Activated CD4-positive, alpha-beta T cell treated with anti-CD3 and anti-CD28 coated beads, Interleukin-2, amount 10 ng/mL, durations not matched to agents 24 days and 14 days (primary cell): ENCODE measurements at places on chromosomes 2 and 18. TPM values are rescaled to one million over a fixed set of nuclear protein-coding genes. Genes with fewer than 3 reads are reported as not detected.

CYS1 gene
- total RNA-seq = 0.24 and 0.63 TPM in 2 replicates

DNA sequence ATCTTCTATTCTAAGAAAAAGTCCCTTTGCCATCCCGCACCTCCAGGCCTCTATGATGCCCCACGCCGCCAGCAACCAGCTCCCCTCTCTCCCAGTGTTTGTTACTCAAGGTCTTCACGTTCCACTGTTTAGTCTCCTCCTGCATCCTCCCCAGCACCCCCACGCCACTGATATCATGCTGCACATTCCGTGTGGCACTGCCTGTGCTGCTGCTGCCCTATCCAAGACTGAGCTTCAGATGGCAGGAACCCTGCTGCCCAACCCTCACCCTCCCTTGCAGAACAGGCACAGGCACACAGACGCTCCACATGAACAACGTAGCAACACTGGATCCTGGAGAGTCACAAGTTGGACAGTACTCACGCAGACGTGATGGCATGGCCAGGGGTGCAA is 35.3 kb downstream of the MYO5B start:
- H3K36me3 ChIP-seq = no peaks in the 10 kb centered on the region
- no peak overlapping the region for H3K27ac ChIP-seq
- H3K4me1 ChIP-seq = no peaks in the 10 kb centered on the region
- peaks cover 17% of the 10 kb centered on the region for H3K27me3 ChIP-seq

GRCh38 chr2:233047206-233047605 is 12.9 kb upstream of the INPP5D start:
- no peak overlapping the region for H3K4me3 ChIP-seq
- no peak overlapping the region for H3K27ac ChIP-seq
- peaks cover 25% of the 10 kb centered on the region for H3K27me3 ChIP-seq
- H3K4me1 ChIP-seq = no peaks in the 10 kb centered on the region
- no peaks in the 10 kb centered on the region for H3K36me3 ChIP-seq

WDPCP gene
- 6.0 and 8.9 TPM in 2 replicates for total RNA-seq

BUB1 gene
- total RNA-seq = 58.4 and 61.7 TPM in 2 replicates

DNA sequence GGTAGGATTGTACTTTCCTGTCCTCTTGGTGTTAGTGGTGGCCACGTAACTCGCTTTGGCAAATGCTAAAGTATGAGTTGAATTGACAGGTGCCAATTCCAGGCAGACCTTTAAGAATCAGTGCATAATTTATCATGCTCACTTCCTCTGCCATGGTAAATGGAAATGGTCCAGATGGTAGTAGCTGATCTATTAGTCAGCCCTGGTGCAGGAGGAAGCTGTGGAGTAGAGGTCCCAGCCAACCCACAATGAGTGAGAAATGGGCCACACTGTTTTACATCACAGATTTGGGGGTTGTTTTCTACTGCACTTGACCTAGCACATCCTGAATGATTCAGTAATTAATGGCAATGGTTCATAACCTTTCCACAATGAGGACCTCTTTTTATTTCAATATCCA is 104.4 kb downstream of the RGPD3 start:
- DNase-seq = no peak
- no peaks in the 10 kb centered on the region for H3K4me1 ChIP-seq
- no peaks in the 10 kb centered on the region for H3K36me3 ChIP-seq
- peaks cover 13% of the 10 kb centered on the region for H3K27me3 ChIP-seq
- no peak overlapping the region for H3K27ac ChIP-seq
- no peak overlapping the region for H3K4me3 ChIP-seq

VAMP5 gene
- 33.1 and 37.9 TPM in 2 replicates for total RNA-seq

DNA sequence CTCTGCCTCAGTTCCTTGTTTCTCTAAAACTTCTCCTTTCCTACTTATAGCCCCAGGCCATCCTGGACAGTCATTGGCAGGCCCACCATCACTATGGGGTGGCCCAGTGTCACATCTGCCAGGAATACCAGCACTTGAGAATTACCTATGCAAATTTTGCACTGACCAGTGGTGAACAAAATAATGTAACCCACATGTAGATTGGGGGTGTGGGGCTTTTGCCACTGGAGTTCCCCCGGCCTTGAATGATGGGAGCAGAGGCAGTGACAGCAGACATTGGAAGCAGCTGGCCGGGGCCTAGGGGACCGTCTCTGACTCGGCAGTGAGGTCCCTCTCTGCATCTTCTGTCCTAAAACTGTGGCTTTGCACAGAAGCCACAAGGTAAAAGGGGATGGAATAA is 24.9 kb upstream of the DNMT3A start:
- no peak overlapping the region for H3K4me3 ChIP-seq
- H3K27ac ChIP-seq = no peak overlapping the region
- H3K4me1 ChIP-seq = peaks cover 21% of the 10 kb centered on the region
- H3K36me3 ChIP-seq = no peaks in the 10 kb centered on the region

BOLL gene
- total RNA-seq = not detected in 2 replicates

ZNF892 gene
- 4.7 and 5.5 TPM in 2 replicates for total RNA-seq

REG3G gene
- total RNA-seq = not detected in 2 replicates

GRCh38 chr18:2997429-2997828 is 15.5 kb downstream of the LPIN2 start:
- peaks cover 45% of the 10 kb centered on the region for H3K36me3 ChIP-seq
- H3K4me1 ChIP-seq = peaks cover 75% of the 10 kb centered on the region
- no peak for DNase-seq
- no peaks in the 10 kb centered on the region for H3K27me3 ChIP-seq
- peak overlapping the region; percentile 76 for H3K4me3 ChIP-seq

DNA sequence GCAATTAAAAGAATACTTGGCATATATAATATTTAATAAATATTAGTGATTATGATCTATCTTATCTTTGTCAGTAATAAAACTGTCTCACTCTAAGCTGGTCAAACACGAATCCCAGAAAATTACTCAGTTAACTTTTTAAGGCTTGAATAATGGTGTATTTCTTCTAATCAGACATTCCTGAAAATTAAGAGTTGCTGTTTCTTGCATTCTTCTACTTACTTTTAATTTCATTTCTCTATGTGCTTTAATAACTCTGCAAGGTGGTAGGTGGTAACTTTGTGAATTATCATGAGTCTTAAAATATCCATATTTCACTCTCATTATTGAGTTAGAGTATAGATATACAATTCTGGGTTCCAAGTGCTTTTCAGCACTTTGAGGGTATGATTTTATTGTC is 3.1 kb upstream of the SERPINB10 start:
- H3K4me1 ChIP-seq = peaks cover 2% of the 10 kb centered on the region
- no peak overlapping the region for H3K4me3 ChIP-seq
- no peak for DNase-seq

DNA sequence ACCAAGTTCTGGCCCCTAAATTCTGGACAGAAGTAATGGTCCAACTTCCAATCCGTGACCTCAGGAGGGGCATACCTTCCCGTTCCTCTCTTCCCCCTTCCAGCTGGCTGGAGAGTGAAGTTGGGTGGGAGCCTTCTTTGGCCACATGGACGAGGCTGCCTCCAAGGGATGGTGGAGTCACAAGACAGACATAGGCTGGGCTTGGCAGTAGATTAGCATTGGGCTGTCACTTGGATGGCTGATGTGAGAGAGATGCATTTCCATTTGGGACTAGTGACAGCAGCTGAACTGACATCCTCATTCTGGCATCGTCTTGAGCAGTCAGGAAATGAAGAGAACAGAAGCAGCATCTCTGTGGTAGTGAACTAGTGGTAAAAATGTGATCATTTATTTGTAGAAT is 12.6 kb downstream of the NT5DC4 start:
- DNase-seq = no peak
- peaks cover 6% of the 10 kb centered on the region for H3K4me1 ChIP-seq
- no peak overlapping the region for H3K27ac ChIP-seq
- peaks cover 22% of the 10 kb centered on the region for H3K36me3 ChIP-seq

SF3B6 gene
- total RNA-seq = 143 and 154 TPM in 2 replicates

DNA sequence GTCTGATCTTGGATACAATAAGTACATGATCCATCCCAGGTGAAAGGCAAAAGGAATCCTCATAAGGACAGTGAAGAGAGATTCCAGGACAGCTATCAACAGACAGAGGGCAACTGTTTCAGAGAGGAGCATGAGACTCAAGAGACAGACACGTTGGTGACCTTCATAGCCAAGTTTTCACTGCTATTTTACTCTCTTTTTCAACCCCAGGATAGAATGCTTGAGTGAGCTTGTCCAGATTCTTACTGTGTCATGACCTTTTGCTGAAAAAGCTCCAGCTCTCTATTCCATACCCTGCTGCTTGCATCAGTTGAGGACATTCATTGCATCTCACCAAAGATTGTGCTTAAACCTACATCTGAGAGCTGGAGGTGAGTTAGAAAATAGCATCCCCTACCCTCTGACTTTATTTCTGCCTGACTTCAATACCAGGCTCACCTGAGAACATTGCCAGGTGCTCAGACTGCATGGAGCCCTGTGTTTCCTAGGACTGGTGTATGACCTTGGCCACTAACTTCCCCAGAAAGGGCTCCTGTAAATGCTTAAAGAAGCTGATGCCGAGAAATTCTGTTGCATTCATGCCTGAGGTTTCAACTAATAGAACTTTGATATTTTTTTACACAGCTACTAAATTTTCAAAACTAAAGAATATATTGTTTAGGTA is 70.4 kb upstream of the TMEM17 start:
- no peak for DNase-seq
- H3K27me3 ChIP-seq = peaks cover 17% of the 10 kb centered on the region
- H3K27ac ChIP-seq = no peak overlapping the region
- no peak overlapping the region for H3K4me3 ChIP-seq

GDF7 gene
- total RNA-seq = 0.26 TPM in 2 replicates

GRCh38 chr18:54878159-54878622 is 49.9 kb downstream of the RAB27B start:
- no peak overlapping the region for H3K4me3 ChIP-seq
- H3K4me1 ChIP-seq = peaks cover 2% of the 10 kb centered on the region
- DNase-seq = no peak

- no peak for DNase-seq
- no peaks in the 10 kb centered on the region for H3K36me3 ChIP-seq
- H3K27ac ChIP-seq = no peak overlapping the region
- no peaks in the 10 kb centered on the region for H3K27me3 ChIP-seq
Measured at GRCh38 chr2:219107758-219108157, 47.0 kb upstream of the IHH start.

CXCR4 gene
- 88.8 and 92.7 TPM in 2 replicates for total RNA-seq

DNA sequence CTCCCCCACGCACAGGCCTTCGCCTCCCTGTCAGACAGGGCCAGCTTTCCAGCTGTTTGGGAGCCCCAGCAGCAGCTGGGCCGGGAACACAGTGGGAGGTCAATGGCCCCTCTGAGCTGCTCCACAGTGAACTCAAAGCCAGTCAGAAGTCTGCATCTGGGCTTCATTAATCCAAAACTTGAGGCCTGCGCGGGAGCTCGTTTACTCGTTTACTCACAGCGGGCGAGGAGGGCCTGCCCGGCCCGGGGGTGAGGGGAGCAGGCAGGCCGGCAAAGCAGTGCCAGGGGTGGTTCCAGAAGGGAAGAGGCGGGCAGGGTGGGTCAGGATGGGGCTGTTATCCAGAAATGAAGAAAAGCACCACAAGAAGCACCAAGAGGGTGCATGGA is 36.8 kb upstream of the SEMA4C start:
- H3K4me1 ChIP-seq = peaks cover 5% of the 10 kb centered on the region
- no peaks in the 10 kb centered on the region for H3K36me3 ChIP-seq
- no peaks in the 10 kb centered on the region for H3K27me3 ChIP-seq
- no peak for DNase-seq

GRCh38 chr2:175181877-175182308 is 383 bp upstream of the ATP5MC3 start:
- H3K27ac ChIP-seq = peak overlapping the region; percentile 94
- H3K27me3 ChIP-seq = no peaks in the 10 kb centered on the region
- H3K36me3 ChIP-seq = peaks cover 37% of the 10 kb centered on the region
- DNase-seq = no peak
- H3K4me3 ChIP-seq = peak overlapping the region; percentile 88

- H3K27me3 ChIP-seq = no peaks in the 10 kb centered on the region
- peaks cover 64% of the 10 kb centered on the region for H3K36me3 ChIP-seq
- H3K27ac ChIP-seq = no peak overlapping the region
- H3K4me1 ChIP-seq = peaks cover 6% of the 10 kb centered on the region
- no peak overlapping the region for H3K4me3 ChIP-seq
Measured at GRCh38 chr18:79496978-79497637, 101.4 kb downstream of the NFATC1 start.

COL4A4 gene
- total RNA-seq = not detected in 2 replicates

PCARE gene
- total RNA-seq = not detected in 2 replicates
